ENCODE measurements at places on chromosomes 11 and 22.

GRCh38 chr11:134554106-134554505, 142.1 kb upstream of the B3GAT1 start:
- no peak for DNase-seq

DNA sequence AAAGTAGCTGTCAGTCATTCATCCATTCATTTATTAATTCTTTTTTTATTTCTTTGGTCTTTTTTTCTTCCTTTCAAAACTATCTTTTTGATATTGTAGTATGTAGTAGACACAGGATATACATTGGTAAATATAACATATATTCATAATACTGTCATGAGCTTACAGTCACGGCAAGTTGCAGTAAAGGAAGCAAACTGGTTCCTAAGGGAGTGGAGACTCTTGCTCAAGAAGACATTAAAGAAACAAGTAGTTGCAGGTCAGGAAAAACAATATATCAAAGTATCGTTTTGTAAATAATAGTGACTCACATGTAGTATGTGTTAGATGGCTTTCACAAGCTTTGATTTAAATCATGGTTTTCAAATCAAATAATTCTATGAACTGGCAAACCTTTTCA, 7.5 kb downstream of the OR5AR1 start:
- DNase-seq = no peak

DNA sequence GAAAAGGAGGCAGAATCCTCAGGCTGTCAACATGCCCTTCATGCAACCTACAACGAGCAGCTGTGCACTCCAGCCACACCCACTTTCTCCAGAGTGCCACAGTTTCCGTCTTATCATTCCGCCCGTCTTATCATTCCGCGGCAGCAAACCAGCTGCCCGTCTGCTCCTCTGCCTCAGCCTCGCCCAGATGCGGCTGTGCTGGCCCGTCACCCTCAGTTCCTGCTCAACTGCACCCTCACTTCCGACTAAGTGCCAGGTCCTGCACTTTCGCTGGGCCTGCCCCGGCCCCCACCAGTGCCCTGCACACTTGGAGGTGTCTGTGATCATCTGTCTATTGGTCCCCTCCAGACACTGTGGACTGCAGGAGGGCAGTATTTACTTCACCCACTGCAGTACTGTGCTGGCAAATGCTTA, 43.7 kb downstream of the MICAL3 start:
- DNase-seq = no peak

- DNase-seq = peak; percentile 28
Measured at GRCh38 chr11:106959800-106960199, 58.5 kb downstream of the GUCY1A2 start.

DNA sequence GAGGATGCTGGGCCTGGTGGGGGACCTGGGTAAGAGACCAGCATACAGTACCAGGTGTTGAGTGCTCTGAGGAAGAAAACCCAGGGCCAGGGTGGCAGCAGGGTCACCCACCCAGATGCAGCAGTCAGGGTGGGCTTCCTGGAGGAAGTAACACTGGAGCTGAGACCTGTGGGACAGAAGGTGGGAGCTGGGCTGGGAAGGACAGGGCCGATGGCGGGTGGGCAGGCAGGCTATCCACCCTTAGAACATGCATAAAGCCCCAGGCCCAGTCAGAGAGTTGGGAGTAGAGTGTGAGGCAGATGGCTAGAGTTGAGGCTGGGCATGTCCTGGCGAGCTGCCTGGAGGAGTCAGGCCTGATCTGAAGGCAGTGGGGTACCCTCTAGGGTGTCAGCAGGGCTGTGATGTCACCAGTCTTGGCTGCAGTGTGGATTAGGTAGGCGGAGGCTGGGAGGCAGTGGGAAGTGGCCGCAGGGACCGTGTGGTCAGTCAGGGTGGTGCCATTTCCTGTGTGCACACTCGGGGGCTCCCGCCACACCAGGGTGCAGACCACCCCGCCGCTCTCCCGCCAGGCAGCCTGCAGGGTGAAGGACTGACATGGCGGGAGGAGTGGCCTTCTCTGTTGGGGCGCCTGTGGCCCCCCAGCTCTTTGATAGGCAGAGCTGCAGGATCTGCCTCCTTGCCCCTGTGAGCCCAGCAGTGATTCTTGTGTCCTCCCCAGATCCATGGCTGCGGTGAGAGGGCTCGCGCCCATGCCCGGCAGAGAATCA, 35.3 kb downstream of the IGHMBP2 start:
- no peak for DNase-seq

DNA sequence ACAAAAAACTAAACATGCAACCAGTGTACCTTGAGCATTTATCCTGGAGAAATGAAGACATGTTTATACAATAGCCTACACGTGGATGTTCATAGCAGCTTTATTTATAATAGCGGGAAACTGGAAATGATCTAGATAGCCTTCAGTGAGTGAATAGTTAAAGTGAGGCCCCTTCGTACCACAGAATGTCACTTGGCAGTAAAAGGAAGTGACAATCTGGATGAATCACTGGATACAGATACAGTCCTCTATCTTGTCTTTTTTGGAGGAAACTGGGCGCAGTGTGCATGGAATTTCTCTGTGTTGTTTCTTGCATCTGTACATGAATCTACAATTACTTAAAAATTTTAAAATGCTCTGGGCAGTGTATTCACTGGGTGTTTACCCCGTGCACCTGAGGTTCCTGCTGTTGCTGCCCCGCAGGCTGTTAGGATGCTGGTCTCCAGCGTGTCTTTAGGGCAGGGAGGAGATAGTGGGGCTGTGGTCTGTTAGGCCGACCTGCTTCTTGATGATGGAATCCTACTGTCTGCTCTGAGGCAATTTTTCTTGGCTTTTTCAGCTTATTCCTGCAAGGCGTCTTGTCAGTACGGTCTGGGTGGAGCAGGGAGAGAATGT, 23.2 kb downstream of the DERL3 start:
- no peak for DNase-seq

DNA sequence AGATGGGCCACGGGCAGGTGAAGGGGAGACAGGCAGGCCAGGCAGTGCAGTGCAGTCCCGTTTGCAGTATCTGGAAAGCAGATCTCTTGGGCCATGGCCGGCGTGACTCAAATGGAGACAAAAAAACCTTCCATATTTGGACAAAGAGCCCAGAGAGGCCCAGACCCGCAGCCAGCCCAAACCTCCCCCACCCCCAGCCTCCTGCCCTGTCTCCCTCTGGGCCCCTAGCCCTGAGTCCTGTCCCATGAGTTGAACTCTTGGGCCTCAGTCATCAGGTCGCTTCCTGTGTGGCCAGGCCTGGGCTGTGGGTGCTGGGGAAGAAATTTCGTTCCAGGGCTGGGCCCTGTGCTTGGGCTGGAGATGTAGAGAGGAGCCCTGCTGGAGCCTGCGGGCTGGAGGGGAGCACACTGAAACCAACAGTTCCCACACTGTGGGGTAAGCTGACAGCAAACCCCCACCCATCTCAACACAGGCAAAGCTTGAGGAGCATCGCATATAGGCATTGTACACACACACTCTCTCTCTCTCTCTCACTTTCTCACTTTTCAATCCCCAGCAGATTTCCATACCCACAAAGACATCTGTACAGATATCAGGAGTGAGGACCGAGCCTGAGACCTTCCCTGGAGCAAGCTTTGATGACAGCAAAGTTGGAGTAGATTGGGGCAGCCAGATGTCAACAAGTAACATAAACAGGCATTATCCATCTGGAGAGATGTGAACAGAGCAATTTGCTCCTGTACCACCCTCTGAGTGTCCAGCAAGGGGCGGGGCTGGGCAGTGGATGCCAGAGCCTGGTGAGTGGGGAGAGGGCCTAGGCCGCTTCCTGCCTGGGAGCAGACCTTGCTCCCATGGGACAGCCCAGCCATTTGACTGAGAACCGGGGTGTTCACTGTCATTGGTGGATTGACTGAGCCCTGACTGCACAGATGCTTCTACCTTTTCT, 17.2 kb downstream of the ARHGEF17 start:
- no peak for DNase-seq

DNA sequence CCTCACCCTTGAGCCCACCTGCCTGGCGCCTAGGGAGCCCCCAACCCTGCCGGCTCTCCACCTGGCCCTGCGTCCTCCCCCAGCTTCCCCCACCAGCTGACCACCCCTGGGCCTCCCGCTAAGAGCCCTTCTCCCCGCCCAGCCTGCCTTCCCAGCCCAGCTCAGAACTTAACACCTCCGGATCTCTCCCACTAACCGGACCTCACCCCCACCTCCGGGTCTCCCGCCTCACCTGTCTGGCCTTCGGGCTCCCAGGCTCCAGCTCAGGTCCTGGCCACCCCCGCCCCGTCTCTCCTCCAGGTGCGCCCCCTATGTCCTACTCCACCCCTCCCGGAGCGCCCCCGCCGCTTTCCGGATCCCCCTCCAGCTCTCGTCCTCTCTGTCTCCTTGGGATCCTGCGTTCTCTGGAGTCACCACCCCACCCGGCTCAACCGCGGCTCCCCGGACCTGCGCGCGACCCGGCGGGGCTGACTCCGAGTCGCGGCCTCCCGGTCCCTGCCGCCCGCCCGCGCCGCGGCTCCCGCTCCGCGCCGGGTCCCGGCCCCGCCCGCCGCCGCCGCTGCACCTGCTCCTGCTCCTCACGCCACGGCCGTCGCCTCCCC, at the start of gene KCNJ11:
TSS of gene KCNJ11 (minus strand) at position 51 of the 602 bp plus-strand sequence. CDS start 568 bp downstream, outside the sequence.
- DNase-seq = no peak

GRCh38 chr11:128026596-128026995, 560.8 kb downstream of the ETS1 start:
- peak; percentile 92 for DNase-seq

- no peak for DNase-seq
Measured at GRCh38 chr11:130815097-130815802, 101.0 kb downstream of the SNX19 start.

GRCh38 chr22:44261164-44261860, 51.4 kb downstream of the SHISAL1 start:
- no peak for DNase-seq

GRCh38 chr11:88552379-88553062, 215.0 kb upstream of the CTSC start:
- DNase-seq = no peak

GRCh38 chr11:115051938-115052590, 373.7 kb downstream of the NXPE2 start:
- DNase-seq = no peak

DNA sequence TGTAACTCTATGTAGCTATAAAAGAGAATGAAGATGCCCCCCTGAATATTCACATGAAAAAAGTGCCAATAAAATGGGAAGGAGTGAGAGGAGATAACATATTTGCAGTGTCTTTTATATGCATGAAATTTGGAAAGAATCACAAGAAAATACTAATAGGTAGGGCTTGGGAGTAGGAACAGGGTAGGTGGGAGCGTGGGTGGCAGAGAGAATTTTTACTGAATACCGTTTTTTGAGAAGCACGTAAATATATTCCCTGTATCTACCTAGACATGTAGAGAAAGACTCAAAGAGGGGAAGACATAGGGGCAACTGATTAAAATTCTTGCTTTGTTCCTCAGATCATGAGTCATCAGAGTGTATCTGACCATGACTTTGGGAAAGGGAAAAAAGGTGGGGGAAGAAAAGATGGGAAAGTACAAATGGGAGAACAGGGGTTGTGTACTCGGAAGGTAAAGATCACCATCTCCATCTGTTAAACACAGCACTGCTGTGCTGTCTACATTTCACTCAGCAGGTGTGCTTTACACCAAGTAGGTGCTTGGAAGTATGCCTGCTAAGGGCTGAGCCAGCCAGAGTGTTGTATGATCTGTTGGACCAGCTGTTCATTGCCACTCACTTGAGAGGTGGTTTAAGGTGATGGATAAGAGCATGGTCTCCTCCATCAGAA, 16.0 kb downstream of the PRR5L start:
- no peak for DNase-seq

GRCh38 chr22:41009222-41009948, 58.2 kb downstream of the RBX1 start:
- DNase-seq = no peak

DNA sequence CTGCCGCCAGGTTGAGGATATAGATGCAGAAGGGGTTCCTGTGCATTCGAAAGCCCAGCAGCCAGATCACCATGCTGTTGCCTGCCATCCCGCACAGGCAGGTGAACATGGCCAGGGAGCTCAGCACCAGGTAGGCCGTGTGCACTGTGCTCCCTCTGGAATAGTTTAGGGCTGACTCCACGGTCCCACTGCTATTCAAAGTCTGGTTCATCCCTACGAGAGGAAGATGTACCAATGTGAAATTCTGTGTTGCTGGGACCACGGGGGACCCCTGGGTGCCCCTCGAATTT, at the start of gene MRGPRD:
TSS of gene MRGPRD (minus strand) at position 211 of the 290 bp plus-strand sequence. CDS start at position 211, 0 bp downstream.
- DNase-seq = no peak
